CD14-positive monocyte (primary cell): ENCODE measurements at places on chromosomes 1 and 21.

DNA sequence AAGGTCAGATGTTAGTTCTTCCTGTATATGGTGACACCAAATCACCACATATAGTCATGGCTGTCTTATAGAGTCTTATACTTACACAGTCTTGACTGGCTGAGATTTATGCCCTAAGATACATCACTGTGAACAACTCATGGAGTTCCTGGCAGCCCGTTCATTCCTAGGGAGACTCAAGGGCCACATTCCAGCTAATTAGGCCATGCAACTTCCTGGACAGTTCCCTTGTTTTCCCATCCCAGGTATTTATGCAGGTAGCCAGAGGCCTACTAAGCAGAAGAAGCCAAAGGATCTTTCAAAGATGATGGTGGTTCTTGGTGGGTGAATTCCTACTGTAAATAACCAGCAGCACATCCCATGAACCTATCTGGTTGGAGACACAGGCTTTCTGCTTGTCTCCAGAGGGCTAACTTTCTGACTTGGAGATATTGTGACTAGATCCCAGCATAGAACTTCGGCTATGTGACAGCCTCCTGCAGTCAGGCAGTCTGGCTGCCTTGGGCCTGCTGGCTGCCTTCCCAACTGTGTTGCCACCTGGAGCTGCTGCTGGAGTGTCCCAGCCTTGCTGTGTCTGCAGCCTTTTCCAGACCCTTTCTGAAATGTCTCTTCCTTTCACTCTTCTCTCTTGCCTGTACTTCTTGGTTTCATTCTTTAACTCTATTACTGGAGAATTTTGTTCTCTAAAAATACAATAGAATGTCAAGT, 283.8 kb downstream of the CACNA1E start:
- no peak for DNase-seq

GRCh38 chr1:87278825-87279535, 49.7 kb upstream of the LMO4 start:
- no peak for DNase-seq

GRCh38 chr1:48071513-48071912, 74.3 kb upstream of the TRABD2B start:
- DNase-seq = no peak

GRCh38 chr1:66168467-66168887, 365.5 kb upstream of the SGIP1 start:
- no peak for DNase-seq

GRCh38 chr1:46159516-46159915, 15.4 kb upstream of the TSPAN1 start:
- no peak for DNase-seq

GRCh38 chr1:65176591-65176990, 28.6 kb downstream of the AK4 start:
- peak; percentile 20 for DNase-seq

DNA sequence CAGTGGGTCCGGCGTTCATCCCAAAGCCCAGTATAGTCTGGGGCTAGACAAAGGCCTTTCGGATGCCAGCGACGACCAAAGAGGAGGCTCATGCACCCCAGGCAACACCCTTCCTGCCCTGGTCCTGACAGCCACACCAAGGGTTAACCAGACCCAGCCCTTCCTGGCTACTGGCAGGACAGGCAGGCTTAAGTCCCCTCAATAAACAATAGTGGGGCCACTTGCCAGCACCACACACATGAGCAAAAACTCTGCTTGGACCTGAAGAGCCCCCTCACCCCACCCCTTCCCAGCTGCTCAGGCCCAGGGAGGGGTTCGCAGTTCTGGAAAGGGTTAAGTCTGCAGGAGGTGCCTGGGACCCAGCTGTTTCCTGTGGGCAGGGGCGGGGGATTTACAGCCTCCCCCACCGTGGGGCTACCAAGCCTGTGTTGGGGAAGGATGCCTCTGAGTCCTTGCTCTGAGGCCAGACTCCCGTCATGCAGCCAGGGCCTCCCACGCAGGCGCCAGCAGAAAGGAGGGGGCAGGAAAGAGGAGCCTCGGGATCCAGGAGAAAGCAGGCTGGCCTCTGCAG, 18.2 kb downstream of the PHLDA3 start:
- no peak for DNase-seq

GRCh38 chr1:55064071-55064581, 24.8 kb downstream of the PCSK9 start:
- DNase-seq = no peak

DNA sequence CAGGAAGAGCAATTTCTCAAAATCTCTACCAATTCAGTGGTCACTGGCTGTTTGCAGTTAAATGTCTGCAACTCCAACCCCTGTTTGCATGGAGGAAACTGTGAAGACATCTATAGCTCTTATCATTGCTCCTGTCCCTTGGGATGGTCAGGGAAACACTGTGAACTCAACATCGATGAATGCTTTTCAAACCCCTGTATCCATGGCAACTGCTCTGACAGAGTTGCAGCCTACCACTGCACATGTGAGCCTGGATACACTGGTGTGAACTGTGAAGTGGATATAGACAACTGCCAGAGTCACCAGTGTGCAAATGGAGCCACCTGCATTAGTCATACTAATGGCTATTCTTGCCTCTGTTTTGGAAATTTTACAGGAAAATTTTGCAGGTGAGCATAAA, 167.2 kb downstream of the CRB1 start:
- DNase-seq = no peak

- no peak for DNase-seq
Observed at GRCh38 chr1:30041741-30042437, 681.5 kb downstream of the MATN1 start.

DNA sequence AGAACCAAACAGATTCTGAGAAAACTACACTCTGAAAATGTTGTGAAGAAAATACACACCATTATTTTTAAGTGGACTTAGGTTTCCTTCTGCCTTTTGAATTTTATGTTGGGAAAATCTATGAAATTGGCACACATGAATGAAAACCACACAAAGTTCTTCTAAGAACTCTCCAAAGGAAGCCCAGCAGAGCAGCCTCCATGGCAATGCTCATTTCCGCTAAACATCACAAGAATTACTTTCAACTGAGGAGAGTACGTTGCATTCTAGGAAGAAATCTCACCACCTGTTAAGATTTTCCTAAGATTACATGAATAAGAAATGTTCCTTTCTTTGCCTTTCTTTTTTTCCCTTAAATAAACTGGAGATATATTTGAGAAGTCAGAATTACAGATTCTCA, 154.2 kb downstream of the BARHL2 start:
- DNase-seq = no peak

DNA sequence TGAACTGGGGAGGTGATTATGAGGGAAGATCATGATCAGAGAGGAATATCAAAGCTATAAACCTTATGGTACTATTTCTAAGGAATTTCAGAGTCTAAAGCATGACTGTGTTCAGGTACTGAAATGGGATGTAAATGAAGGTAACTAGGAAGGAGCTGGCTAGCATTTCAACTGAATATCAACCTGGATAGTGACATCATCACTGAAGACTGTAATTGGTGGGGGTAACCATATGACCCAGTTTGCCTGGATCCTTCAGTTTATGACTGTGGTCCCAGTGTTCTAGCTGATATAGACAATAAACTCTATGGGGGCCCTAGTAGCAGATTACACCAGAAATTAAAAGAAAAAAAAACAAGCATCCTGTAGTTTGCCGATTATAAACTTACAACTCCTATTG, 120.8 kb downstream of the APP start:
- DNase-seq = no peak
